T follicular helper cell (primary cell): ENCODE measurements at places on chromosomes 6 and 20.

DNA sequence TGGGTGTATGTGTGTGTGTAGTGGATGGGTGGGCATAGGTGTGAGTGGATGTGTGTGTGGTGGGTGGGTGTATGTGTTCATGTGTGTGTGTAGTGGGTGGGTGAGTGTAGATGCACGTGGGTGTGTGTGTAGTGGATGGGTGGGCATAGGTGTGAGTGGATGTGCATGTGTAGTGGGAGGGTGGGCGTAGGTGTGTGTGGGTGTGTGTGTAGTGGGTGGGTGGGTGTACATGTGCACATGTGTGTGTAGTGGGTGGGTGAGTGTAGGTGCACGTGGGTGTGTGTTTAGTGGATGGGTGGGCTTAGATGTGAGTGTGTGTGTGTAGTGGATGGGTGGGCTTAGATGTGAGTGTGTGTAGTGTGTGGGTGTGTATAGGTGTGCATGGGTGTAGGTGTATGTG, 104.4 kb downstream of the MYLK4 start:
- DNase-seq, result no peak

- no peak for DNase-seq
These were observed 20.2 kb upstream of the PAQR8 start for GRCh38 chr6:52341561-52342260.

- no peak for DNase-seq
These were observed 37.9 kb downstream of the SLC17A1 start for GRCh38 chr6:25793970-25794369.

GRCh38 chr20:43751167-43752050, 24.6 kb upstream of the GTSF1L start:
- no peak for DNase-seq

DNA sequence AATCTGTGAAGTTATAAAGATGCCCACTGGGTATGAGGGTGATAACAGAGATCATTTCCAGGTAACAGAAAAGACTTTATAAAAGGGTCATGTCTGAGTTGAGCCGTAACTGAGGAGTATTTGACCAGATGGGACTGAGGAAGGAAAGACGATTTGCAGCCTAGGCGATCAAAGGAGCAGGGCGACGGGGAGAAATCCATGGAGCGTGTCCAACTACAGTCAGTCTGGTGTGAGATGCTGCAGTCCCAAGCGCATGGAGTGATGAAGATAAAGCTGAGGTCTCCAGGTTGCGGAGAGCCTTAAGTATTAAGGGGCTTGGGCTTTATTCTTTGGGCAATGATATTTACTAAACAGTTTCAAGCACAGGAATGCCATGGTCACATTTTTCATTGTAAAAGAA, 166.7 kb downstream of the PRKN start:
- DNase-seq, result no peak

DNA sequence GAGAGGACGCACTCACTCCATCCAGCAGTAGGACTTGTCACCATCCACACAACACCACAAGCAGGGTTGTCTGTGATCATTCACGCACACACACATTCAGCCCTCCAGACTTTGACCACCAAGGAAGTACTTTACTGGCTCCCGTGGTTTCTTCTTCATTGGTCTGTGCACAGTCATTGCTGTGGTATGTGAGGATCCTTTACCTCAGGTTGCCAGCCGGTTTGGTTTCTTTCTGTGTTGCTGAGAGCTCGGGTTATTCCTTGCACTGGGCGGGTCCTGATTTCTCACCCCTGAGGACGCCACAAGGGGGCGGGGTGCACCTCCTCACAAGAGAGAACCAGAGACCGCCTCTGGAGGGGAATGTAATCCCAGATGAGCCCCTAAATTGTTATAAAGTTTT, 11.2 kb downstream of the SLC35A1 start:
- DNase-seq, result no peak

- DNase-seq, result peak; percentile 31
These were observed 17.1 kb upstream of the MAP1LC3A start for GRCh38 chr20:34541264-34541901.

DNA sequence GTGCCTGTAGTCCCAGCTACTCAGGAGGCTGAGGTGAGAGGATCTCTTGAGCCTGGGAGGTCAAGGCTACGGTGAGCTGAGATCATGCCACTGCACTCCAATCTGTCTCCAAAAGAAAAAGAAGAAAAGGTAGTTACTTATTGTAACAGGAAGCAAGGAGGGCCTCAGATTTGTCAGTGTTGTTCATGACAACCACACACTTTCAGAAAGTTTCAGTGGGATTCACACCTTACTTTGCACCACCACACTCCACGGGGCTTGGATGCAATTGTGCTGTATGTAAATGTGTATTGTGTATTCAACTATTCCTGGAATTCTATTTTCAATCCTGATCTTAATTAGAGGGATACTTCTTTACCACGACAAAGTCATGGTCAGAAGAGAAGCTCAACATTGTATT, 142.6 kb downstream of the ELOVL4 start:
- DNase-seq, result no peak

GRCh38 chr20:37231947-37232630, 29.5 kb downstream of the GHRH start:
- DNase-seq, result no peak

DNA sequence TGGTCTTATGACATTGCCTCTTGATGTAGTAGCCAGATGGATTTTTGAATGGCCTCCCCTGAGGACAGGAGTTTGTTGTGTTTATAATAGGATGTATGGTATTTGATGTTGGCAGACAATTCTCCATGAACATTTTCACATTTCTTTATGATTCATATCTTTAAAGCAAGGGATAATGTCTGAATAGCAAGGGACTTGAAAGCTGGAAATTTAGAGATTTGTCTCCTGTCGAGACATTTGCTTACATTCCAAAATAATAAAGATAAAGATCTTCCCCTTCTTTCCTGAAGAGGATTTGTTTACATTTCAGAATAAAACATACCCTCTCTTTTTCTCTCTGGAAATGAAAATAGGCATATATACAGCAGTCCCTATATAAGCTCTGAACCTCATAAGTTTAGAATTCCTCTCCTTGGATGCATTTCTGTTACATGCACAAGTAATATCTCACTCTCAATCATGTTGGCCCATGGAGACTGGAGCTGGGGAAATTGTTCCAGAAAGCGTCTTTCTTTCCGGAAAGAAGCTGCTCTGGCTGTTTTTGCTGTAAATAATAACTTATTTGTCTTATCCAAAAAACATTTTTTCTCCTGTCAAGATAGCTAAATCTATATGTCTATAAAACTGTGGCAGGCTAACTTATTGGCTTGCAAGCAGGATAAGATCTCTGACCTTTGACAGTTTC, 42.5 kb upstream of the ASCC3 start:
- no peak for DNase-seq

DNA sequence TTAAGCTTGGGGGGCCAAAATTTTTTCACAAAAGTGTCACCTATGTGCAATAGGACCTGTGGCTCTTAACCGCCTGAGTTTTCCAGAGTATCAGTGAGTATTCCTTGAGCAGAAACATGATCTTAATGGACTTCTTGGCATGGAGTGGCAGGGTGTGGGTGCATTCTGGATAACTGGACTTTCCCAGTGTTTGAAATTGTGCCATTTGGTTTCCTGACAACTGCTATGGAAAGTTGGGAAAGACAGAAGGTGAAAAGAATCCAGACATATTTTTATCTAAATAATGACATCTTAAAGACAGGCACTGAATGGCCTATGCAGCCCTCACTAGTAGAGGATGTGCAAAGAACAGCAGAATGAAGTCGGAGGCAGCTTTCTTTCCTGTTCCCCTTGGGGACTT, 34.3 kb upstream of the ADTRP start:
- DNase-seq, result no peak

- no peak for DNase-seq
These were observed 120.0 kb downstream of the GRM4 start for GRCh38 chr6:34025861-34026260.

DNA sequence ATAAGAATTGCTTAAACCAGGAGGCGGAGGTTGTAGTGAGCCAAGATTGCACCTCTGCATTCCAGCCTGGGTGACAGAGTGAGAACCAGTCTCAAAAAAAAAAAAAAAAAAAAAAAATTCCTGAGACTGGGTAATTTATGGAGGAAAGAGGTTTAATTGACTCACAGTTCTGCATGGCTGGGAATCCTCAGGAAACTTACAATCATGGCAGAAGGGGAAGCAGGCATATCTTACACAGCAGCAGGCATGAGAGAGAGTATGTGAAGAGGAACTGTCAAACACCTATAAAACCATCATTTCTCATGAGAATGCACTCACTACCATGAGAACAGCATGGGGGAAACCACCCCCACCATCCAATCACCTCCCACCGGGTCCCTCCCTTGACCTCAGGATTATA, 1.8 kb upstream of the FKBP1A start:
- no peak for DNase-seq

GRCh38 chr6:151252634-151253033, 12.9 kb downstream of the AKAP12 start:
- DNase-seq, result no peak

GRCh38 chr6:39707962-39708683, 17.1 kb downstream of the KIF6 start:
- no peak for DNase-seq

GRCh38 chr20:58898629-58899408, 46.3 kb downstream of the GNAS start:
- no peak for DNase-seq

DNA sequence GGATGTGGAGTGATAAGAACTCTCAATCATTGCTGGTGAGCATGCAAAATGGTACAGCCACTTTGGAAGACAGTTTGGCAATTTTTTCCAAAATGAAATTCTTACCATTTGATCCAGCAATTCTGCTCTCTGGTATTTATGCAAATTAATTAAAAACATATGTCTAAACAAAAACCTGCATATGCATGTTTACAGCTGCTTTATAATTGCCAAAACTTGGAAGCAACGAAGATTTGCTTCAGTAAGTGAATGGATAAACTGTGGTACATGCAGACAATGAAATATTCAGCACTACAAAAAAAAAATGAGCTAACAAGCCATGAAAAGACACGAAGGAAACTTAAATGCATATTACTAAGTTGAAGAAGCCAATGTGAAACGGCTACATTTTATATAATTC, 55.5 kb upstream of the SMLR1 start:
- no peak for DNase-seq

- no peak for DNase-seq
These were observed 14.1 kb upstream of the TCFL5 start for GRCh38 chr20:62875419-62876361.

DNA sequence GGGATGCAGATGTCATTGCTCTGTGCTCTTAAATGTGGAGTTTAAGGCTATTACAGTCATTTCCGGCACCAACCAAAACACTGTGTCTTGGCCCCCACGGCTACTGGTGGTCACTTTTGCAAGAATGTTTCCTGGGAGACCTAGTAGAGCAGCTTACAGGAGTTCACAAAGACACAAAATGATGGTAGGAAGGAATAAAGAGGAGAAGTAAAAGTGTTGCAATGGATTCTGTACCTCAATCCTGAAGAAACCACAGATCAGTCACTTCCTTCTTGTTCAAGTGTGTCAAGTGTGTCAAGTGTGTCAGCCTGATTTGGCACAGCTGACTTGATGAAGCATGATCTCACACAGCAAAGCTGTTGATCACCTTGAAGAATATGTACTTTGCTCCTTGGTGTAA, 344.0 kb downstream of the PLCB1 start:
- no peak for DNase-seq

DNA sequence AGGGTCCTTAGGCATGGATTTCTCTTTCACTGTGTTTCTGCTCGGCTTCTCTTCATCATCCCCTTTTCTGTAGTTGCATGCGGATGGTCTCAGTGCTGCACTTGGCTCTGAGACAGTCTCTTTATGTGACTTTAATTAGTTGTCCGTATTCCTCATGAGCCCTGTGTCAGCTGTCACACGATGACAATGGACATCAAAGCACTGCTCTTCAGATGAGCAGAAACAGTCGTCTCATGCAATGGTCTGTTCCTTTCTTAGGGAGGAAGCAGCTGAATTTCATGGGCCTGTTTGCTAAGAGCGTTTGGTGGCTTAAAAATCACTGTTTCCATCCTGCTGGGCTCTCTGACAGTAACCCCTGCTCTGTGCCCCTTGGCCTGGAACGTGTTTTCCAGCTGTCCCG, 64.9 kb downstream of the SYTL3 start:
- no peak for DNase-seq

DNA sequence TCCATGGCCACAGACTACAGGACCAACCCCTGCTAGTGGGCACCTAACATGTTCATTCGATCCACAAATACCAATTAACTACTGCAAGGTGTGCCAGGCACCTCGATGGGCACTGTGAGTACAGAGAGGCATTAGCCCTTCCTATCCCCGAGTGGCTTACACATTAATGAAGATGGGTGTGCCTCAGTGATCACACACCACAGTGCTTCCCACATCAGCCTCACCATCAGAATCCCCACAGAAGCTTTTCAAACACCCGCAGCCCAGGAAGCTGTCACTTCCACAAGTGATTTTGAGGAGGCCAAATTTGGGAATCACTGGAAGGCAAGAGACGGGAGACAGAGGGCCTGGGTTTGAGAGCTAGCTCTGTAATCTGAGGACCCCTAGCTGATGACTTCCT, 23.7 kb downstream of the EZR start:
- DNase-seq, result no peak

DNA sequence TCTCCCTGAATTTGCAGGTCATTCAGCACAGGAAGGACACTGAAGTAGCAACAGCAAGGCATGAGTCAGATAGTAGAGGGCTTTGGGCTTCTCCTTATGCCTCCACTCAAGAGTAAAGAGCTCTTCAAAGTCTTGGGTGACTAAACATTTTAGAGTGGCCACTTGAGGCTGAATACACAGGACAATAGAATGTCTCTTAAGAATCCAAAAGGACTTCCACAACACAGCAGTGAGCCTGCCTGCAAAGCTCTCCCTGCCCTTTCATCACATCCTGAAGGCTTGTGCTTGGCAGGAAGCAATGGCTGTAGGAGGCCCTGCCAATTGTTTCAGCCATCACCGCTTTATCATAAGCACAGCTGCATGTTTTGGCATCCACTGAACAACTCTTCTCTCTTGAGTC, 36.8 kb downstream of the FOXQ1 start:
- no peak for DNase-seq

GRCh38 chr6:134029495-134030455, 22.6 kb downstream of the SLC2A12 start:
- DNase-seq, result no peak

DNA sequence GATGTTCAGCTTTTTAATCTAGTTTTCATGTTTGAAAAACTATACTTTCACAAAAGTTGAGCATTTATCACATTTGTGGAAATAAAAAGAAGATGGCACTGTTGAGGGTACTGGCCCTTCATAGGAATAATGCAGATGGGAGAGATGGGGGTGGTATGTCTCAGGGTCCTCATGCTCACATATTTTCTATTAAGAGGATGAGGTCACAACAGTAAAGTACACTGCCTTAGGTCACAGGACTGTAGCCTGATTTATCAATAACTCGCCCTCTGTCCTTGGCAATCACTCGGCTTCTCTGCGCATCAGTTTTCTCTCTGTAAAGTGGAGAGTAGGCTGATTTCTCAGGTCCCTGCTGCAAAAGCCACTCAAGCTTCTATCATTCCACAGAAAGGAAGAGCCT, 55.9 kb downstream of the PPP1R3G start:
- no peak for DNase-seq

- DNase-seq, result no peak
These were observed 40.8 kb upstream of the BMP5 start for GRCh38 chr6:55916188-55916587.
